Stimulated activated CD4-positive, alpha-beta T cell treated with anti-CD3 and anti-CD28 coated beads, Interleukin-15, amount 100 ng/mL, for 1 hour (primary cell): ENCODE measurements at places on chromosomes 7 and 10.

GRCh38 chr7:101588131-101588935 lies 40.8 kb downstream of the MYL10 start:
- DNase-seq: no peak

DNA sequence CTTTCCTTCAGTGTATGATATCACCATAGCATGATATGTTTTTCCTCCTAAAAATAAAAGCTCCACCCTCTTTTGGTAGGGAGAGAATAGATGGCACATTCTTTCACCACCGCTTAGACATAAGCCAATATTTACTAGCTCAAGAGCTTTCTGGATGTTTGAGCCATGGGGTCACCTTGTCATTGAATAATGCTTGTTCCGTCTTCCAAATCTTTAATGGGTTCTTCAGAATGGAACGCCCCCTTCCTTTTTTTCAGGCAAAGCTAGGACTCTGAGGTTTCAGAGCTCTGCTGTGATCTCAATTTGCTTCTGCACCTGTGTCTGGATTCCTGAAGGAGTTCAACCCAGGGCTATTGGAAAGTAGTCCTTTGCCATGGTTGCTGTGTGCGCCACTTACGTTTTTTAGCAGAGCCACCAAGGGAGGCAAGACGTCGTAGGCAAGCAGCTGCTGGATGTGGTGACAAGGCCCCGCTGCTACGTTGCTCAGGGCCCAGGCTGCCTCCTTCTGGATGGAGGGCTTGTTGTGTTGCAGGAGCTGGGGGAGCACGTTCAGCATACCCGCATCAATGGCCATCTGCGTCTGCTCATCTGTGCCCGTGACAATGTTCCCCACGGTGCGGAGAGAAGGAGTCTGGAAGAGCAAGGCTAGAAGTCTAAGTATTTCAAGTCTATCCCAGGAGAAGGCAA lies 23.2 kb downstream of the KPNA7 start:
- DNase-seq: no peak

DNA sequence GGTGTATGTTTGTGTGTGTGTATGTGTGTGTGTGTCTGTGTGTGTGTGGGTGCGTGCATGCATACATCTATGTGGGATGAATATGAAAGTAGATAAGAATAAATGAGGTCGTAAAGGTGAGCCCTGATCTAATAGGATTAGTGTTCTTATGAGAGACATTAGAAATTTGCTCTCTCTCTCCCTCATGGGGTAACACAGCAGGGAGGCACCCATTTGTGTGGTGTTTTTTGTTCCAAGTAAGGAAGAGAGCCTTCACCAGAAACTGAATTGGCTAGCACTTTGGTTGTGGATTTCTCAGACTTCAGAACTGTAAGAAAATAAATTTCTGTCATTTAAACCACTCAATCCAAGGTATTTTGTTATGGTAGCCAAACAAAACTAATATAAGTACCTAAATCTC lies 353.7 kb upstream of the CHRM2 start:
- no peak for DNase-seq

- DNase-seq: no peak
Observed at GRCh38 chr7:142806957-142807356, 36.2 kb downstream of the PRSS2 start.

DNA sequence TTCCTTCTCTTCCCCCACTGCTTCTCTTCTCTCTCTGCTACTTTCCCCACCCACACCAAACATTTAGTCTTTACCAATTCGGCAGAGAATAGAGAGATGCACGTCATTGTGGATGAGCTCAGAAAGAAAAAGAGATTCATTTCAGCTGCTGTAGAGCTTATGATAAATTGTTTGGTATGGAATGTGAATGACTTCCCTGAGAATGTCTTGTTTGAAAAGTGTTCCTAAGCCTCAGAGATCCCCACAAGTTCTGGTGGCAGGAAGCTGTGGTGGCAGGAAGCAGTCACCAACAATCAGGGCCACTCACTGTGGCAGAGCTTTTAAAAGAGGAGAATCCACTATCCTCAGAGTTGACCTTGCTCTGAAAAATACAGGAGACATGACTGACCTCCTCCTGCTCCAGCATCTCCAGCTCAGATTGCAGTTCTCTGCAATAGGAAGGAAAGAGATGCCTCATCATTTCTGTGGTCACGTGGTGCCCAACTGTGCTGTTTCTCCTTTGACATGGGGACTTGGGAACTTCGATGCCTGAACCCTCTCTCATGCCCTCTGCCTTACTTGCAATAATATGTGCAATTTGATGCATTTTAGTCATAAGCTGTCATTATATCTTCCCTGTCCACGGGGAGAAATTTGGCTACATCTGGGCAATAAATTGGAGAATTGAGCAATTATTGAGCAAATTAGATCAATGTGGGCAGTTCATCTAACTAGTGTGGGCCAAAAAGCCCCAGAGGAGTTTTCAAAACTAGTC lies 76.5 kb downstream of the BMPER start:
- no peak for DNase-seq

DNA sequence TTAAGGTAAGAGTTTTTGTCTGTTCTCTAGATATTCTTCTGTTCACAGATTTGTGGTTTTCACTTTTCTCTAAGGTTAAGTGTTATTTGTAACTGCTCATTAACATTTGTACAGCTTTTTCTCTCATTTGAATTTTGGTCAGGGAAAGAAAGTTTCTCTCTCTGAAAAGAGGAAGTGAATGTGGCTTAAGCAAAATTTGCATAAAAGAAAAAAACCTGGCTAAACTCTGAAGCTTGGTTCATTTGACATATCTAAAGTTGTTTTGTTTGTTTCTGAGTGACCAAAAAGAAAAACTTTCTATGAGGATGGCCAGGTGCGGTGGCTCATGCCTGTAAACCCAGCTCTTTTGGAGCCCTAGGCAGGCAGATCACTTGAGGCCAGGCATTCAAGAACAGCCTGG lies 22.0 kb upstream of the SLC26A4 start:
- DNase-seq: no peak

DNA sequence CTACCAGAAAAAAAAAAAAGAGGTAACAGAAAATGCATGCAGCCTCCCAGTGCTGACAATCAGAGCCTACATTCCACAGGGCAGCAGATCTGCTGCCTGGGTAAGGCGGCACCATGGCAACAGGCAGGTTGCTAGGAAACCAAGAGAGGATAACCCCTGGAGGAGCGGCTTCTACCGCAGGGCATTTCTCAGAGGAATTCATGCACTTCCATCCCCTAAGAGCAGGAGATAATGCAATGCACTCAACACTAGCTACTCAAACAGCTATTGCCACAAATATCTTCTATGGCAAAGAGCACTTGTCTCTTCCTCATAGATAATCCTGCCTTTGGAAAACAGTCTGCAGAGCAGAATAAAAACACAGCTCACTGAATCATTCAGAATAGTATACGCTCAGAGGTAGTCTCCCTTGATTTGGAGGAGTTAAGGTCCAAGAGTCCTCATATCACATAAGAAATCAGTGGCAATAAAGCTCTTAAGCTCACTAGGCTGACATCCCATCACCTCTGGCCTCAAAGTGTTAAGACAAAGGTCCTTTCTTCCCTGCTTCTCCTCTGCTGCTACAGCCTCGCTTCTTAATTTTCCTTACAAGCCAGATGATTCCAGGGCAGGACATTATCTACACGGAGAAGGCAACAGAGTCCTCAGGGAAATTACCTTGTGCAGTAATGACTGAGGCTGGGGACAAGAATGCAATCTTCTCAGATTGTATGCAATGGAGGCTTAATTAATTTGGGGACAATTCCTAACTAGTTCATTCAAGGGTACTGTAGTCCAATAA lies 10.7 kb downstream of the PSAP start:
- no peak for DNase-seq

DNA sequence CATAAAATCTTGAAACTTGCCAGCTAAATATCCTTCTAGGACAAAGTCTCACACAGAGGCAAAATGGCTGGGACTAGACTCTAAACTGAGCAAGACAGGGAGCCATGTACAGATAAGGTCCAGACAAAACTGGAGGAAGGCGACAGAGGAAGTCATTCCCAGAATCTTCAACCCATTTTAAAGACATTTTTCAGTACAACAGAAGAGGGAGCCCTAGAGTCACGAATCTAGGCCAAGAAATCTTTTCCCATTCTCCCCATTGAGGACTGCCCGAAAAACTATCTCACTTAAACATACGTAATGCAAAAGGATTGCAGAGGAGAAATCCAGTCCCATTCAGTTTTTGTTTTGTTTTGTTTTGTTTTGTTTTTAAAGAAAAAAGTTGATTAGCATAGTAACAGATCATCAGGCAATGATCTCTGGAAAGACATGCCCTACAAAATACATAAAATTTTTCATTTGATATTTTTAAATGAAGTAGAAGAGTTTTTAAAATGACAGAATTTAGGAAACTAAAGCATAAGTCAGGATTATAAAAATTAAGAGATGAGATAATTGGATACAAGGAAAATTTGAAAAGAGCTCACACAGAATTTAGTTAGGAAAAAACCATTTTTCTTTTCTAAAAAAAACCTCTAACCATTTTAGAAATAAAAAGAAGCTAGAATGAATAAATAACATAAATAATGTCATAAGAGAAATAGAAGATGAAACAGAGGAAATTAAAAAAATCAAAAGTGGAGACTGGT lies 16.9 kb upstream of the PRF1 start:
- DNase-seq: no peak

DNA sequence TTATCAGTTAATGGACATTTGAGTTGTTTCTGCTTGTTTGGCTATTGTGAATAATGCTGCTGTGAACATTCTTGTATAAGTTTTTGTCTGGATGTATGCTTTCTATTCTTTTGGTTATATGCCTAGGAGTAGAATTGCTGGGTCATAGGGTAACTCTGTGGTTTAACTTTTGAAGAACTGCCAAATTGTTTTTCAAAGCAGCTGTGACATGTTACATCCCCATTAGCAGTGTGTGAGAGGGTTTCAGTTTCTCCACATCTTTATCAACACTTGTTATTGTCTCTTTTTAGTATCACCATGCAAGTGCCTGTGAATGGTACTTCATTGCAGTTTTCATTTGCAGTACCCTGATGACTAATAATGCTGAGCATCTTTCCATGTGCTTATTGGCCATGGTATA lies 2.1 kb upstream of the NDUFB8 start:
- DNase-seq: no peak

DNA sequence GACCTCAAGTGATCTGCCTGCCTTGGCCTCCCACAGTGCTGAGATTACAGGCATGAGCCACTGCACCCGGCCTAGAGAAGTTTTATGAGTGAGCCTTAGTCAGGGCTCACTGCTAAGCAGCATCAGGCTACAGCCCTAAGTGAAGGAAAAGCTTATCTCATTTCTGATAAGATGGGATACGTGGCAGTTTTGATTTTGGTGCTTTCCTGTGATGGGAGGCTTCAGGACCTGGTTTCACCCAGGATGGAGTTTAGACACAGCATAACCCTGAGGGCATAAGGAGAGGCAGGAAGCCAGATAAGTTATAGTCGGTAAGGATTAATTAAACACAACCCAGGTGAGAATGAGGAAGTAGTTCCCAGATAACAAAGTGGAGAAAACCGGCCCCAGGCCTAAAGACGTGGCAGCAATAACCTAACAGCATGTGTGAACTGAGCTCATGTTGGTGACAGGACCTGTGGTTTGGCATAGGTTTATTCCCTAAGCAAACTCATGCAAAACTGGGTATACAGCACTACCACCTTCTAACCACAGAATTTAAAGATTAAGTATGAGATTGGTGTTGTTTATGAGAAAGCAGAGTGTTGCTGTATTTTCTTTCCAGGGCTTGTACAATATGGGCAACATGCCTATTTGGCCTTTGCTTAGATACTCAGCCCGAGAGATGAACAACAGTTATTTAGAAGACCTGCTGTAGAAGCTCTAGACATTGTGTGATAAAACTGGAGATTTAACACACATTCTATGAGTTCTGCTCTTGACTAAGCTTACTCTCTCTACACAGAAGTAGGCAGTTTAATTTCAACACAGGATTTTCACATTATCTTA lies 119.4 kb downstream of the COL28A1 start:
- no peak for DNase-seq

DNA sequence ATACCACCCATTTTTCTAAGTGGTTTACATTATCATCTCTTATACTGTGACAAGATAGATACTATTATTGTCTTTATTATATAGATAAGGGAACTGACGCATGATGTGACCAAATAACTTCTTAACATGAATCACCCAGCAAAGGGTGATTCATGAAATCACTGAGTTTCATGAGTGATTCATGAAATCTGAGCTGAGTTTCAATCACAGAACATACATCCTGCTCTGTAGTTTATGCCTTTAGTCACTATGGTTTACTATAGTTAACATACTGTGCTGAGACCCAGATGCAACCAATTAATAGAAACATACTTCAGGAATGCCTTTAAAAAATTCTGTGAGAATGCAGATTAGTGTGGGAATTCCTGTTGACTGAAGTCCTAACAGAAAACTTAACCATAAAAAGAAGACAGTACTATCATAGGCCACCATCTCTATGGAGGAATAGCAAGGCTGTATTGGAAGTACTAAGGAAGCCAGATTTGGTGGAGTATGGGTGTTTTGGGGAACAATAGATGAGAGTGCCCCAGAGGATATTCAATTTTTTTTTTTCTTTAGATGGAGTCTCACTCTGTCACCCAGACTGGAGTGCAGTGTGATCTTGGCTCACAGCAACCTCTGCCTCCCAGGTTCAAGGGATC lies 43.1 kb upstream of the SEMA3A start:
- DNase-seq: no peak

DNA sequence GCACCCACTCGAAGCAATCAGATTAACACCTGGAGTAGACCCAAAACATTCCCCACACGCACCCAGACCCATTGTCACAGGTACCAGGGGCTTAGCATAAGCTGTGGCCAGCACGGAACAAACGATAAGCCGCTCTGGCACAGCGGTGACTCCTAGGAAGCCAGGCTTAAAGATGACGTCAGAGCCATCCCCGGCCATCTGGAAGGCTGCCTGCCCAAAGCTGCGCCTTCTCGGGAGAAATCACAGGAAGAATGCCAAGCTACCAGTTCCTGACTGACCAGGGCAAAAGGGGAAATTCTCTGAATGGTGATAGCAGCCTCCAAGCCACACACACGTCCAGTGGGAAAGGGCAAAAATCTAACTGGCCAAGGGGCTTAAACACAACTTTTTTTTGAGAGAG lies 13.0 kb upstream of the WIPI2 start:
- DNase-seq: no peak
